NCI-H2029 (cell line): ENCODE measurements at places on chromosomes 1 and 21.

DNA sequence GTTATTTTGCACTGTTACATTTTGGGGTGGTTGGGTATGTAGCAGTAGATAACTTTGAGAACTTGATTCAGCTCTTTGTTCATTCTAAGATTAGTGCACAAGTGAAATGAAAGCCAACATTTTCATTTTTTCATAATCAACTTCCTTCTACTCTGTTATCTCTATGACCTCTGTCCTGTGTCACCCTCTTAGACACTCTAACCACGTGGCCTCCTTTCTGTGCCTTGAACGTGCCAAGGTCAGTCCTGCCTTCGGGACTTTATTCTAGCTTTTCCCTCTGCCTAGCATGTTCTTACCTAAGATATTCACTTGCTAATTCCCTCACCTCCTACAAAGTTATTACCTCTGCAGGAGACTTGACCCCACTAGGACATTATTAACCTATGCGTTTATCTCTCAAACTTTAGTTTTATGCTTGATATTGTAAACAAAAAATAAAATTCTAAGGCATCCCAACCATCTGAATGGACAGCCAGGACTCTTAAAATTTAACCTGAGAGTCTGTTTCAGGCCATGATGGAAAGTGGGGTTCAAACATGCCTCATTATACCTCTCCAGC is 19.2 kb upstream of the EDEM3 start:
- DNase-seq = no peak

- DNase-seq = no peak
Observed at GRCh38 chr1:226708342-226708780, 30.7 kb downstream of the ITPKB start.

GRCh38 chr21:45982092-45982757 is 655 bp downstream of the COL6A1 start:
- no peak for DNase-seq

DNA sequence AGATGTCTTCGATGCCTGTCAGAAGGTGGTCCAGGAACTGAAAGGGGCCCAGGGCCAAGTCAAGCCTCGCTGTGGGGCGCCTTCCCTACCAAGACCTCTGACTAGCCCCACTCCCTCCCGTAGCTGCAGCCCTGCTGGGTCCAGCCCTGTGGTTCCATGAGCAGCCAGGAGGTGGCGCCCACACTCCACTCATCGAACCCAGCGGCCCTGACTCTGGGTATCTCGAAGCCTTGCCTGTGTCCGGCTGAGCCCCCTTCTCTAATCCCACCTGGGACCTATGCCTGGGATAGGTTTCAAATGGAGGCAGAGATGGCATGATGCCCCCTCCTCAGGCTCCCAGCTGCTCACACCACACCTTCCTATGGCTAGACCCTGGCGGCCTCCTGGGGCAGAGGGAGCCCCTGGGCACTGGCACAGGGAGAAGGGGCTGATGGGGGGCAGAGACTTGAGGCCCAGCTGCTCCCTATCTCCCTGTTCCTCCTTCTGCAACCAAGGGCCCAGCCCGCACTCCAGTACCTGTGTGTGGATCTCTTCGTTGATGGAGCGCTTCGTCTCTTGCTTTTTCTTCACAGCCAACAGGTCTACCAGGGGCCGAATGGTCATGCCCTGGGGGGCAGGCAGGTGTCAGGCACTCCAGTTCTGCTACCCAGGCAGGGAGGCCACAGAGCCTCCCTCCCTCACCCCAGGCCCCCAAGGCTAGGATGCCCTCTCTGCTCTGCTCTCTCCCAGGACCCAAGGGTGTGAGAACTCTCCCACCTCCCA is 52.0 kb downstream of the SLC9A1 start:
- DNase-seq = no peak

DNA sequence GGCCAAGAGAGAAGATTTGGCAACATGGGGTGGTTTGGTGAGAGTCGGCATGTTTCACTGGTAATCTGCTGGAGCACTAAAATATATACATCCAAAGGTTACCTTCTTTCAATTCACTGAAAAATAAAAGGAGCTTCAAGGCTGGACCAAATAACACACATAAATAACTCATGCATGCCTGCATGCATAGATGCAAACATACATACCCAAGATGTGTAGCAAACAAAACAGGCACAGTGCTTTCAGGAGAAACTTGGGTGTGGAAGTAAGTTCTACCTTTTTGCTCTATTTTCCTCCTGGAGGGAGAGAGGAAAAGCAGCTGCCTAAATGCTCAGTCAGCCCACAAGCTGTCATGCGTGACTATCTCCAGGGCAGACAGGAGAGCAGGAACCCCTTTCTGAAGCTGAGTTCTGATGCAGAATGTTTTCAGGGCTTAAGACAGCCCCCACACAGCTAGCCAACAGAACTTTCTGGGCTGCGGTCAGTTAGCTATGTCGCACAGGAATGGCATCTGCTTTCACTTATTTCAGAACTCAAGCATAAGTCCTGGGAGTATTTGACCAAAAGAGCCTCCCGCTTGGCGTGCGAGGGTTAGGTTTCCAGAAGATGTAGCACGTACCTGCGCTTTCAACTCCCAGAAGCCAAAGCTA is 166.2 kb downstream of the TOMM20 start:
- no peak for DNase-seq

- no peak for DNase-seq
Observed at GRCh38 chr1:77279929-77280328, 1.9 kb upstream of the AK5 start.

DNA sequence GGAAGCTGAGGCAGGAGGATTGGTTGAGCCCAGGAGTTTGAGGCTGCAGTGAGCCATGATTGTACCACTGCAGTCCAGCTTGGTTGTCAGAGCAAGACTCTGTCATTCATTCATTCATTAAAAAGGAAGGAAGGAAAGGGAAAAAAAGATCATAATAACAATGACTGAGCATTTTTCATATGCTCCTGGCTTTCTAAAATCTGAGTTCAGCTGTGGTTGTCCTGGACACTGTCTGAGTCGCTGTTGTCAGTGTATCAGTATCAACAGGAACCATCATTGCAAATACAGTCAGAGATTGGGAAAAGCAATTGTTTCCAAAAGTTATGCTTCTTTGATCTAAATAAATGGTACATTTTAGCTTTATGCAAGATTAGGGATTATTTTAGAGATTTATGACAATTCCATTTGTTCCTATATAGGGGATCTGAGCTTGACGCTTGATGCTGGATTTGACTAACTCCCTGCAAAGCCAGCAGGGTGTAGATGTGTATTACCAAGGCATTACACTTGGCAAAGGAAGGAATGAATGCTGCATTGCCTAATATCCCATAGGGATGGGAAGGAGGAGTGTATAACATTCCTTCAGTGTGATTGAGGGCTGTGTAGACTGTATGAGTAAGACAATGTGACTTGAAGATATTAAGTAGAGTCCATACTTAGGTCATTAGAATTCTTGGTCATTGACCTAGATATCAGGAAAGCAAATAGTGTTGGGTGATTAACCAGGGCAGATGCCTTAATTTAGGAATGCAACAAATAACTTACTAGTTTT is 100.2 kb downstream of the DISP1 start:
- DNase-seq = no peak

- peak; percentile 29 for DNase-seq
Observed at GRCh38 chr1:180863158-180863775, 49.4 kb upstream of the KIAA1614 start.

- peak; percentile 25 for DNase-seq
Observed at GRCh38 chr1:221274373-221274772, 395.1 kb downstream of the HLX start.

- no peak for DNase-seq
Observed at GRCh38 chr1:230854423-230854822, 13.9 kb downstream of the C1orf198 start.

DNA sequence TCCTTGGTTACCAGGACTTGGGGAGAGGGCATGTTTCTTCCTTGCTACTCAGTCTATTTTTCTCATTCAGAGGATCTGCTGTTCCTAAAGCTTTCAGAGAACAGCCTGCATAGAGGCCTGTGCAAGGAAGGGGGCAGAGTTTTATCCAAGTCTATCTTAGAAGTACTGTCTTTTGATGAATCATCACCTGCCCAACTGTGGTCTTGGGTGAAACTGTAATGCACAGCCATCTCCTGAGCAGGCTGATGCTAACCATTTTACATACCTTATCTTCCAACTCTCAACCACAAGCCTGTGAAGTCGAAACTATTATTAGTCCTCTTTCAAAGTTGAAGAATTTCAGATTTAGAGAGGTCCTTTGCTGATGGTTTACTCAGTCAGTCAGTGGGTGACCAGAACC is 368.0 kb downstream of the HHAT start:
- DNase-seq = no peak

DNA sequence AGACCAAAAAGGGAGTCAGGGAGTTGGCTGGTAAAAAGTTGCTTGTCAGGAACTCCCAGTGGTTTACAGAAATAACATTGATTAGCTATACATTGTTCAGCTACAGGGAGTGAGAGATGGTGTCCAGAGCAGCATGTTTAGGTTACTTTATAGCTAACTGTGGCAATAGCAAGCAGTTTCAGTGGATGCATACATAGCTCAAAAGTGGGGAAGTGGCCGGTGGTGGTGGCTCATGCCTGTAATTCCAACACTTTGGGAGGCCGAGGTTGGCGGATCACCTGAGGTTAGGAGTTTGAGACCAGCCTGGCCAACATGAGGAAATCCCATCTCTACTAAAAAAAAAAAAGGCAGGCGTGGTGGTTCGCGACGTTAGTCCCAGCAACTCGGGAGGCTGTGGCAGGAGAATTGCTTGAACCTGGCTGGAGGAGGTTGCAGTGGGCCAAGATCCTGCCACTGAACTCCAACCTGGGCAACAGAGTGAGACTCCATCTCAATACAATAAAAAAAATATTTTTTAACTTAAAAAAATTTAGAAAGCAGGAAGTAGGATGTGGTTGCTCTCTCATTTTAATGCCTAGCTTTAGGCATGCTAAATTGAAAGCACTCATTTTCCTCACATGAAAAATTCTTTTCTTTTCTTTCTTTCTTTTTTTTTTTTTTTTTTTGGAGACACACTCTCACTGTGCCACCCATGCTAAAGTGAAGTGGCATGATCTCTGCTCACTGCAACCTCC is 109.7 kb downstream of the PPIAL4G start:
- no peak for DNase-seq
